ENCODE measurements at places on chromosomes 4 and X.
A peak's percentile ranks its signal among the peaks of the same experiment; 100 is the strongest.

- peak; percentile 9 for DNase-seq
These were observed 800 bp downstream of the KDM5C start for GRCh38 chrX:53223955-53224859.

- DNase-seq: no peak
These were observed 24.5 kb downstream of the DDIT4L start for GRCh38 chr4:100165809-100166208.

DNA sequence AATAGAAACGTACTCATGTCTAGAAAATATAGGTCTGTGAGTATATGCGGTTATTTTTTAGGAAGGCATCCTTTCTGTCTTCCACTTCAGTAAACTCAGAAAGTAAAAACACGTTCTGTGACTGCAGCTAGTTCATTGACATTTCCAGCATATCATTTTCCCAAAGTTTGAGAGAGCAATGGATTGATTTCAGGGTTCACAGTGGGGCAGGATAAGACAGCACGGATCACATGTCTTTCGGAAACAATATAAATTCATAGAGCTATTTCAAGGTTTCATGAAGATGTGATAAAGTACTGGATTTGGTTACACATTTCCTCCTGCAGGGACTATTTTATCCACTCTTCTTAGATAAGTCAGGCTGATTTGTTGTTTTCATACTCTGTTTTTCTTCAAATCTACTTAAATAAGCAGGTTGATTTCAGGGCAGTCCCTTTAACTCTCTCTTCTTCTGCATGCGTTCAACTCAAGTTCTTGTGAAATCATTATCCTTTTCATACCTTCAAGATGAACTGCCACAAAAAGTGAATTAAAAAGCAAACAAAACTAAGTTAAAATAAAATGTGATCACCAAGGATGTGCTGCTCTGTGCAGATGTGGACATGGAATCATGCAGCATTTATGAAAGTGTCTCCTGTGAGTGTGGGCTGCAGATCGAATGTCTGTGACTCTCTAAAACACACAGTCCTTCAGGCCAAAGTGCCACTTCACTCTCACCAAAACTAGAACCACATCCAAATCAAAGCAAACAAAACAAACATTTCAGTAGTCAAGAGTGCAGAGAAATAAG is 187.7 kb downstream of the UNC5C start:
- DNase-seq: no peak

GRCh38 chrX:105876658-105877057 is 54.3 kb downstream of the NRK start:
- DNase-seq: no peak

All from suppressor macrophage treated with lipopolysaccharide for 4 hours (primary cell).